Upper lobe of left lung (tissue), 6 donors: ENCODE measurements at places on chromosomes 16 and 17.

DNA sequence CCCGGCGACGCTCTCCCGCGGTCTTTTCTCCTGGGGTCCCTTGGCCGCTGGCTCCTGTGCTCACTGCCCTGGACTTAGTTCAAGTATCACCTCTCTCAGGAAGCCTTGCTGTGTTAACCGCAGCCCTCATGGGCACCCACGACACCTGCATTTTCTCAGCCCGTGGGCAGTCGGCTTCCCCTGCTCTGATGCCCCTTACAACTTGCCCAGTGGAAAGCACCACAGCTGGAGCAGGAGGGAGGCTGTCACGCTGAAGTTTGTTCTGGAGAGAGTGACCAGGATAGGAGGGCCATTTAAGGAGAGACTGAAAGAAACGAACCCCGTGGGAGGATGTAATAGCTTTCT is 395 bp downstream of the STXBP4 start:
- DNase-seq, result peak; percentile 34

- peak; percentile 65 for DNase-seq
Measured at GRCh38 chr16:88703486-88704309, 2.5 kb downstream of the RNF166 start.

GRCh38 chr17:72772331-72772821 is 320.1 kb downstream of the SLC39A11 start:
- no peak for DNase-seq

DNA sequence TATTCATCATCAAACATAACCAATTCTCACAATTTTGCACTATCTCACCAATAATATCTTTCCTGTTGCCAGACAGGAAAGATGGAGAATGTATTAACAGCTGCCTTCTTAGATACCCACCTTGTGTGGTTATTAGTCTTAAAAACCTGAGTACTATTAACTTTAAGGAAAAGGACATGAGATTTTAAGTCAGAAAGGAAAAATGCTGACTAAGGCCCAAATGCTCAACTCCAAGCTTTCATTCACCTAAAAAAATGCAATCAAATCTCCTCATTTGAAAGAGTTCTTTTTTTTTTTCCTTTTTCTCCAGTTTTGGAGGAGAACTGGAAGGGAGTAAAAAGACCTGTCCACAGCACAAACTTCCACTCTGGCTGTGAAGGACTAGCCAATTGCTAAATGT is 61.3 kb upstream of the PHOSPHO1 start:
- DNase-seq, result no peak

DNA sequence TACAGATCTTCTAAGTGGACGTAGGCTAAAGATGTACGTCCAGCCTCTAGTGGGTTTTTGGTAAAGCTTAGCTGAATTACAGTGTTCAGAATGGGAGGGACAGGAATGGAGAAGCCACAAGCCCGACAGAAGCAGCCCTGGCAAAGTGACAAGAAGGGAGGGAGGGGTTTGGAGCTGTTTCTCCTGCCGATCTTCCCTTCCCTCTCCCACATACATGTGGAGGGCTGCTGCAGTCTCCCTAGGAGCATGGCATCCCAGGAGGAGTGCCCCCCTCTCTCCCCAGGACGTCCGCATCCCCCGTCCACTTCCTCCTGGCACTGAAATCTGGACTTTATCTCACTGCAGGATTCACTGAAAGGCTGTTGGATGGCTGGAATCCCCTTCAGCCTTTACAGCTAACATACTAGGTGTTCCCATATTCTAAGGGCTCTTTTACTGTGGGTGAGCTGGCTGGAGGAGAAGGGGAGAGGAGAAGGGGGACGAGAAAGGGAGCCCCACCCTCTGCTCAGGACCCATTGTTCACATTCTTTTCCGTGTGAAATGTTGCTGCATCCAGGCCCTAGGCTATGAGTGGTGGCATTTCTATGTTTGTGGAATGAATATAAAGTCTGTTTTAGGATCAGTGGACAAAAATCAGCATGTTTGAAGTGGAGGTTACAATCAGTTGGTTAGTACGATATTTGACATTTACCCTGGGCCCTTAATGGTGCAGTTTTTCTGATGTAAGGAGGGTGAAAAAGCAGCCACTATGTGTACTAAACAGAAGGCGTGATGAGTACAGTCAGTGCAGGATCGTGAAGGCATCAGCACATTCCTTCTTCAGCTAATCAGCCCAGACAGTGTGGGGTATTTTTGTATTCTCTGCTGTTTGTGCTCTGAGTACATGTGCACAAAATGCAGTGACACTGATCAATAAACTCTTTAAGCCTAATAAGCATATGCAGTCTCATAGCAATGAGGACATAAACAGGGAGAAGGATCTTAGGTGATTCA is 94.6 kb downstream of the SPECC1 start:
- DNase-seq, result no peak

- DNase-seq, result no peak
Measured at GRCh38 chr17:79484600-79485418, 126.0 kb downstream of the RBFOX3 start.

GRCh38 chr17:80443916-80444643 is 29.1 kb downstream of the ENDOV start:
- DNase-seq, result no peak

DNA sequence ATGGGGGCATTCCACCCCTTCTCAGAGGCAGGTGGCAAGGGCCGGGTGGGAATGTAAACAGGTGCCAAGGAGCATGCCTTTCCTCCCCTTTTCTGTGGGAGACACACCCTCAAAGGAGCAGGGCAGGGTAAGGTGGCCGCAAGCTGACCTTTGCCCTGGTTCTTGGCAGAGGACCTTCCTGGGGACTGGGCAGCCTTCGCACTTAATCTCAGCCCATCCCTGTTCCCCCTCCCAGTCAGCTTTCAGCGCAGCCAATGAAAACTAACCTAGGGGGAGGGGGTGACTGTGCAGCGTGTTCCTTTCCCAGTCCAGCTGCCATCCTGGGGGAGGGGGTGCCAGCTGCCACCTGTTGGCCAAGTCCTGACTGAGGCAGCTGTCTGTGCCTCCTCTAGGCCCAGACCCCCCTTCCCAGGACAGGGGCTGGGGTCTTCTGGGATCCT is 2.8 kb downstream of the TRAF4 start:
- DNase-seq, result peak; percentile 90

DNA sequence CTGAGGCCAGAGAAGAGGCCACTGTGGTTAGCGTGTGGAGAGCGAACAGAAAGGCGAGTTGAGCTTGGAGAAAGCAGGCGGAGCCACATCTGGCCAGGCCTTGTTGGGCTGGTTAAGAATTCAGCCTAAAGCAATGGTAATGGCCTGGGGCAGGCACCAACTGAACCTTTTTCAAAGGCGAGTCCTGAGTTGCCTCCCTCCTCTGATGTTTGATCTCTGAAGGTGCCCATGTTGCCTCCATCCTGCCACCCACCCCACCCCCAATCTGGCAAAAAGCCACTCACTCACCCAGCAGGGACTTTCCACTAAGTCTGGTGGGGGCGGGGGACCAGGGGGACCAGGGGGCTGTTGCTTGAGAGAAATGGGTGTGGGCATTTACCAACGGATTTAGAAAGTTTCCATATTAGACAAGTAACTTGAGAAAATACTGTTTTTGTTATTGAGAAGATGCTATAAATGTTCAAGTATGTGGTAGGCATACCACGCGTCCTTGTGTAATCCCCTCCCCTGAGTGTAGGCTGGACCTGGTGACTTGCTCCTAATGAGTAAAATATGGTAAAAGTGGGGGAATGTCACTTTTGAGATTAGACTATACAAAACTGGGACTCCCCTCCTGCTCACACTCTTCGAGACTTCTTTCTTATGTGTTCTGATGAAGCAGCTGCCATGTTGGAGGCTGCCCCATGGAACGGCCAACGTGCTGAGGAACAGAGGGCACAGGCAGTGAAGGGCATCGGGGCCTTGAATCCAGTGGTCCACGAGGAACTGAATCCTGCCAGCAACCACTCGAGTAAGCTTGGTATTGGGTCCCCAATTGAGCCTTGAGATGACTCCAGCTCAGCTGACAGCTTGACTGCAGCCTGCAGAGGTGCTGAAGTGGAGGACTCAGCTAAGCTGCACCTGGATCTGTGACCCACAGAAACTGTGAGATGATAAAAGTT is 29.9 kb upstream of the TNS4 start:
- no peak for DNase-seq

DNA sequence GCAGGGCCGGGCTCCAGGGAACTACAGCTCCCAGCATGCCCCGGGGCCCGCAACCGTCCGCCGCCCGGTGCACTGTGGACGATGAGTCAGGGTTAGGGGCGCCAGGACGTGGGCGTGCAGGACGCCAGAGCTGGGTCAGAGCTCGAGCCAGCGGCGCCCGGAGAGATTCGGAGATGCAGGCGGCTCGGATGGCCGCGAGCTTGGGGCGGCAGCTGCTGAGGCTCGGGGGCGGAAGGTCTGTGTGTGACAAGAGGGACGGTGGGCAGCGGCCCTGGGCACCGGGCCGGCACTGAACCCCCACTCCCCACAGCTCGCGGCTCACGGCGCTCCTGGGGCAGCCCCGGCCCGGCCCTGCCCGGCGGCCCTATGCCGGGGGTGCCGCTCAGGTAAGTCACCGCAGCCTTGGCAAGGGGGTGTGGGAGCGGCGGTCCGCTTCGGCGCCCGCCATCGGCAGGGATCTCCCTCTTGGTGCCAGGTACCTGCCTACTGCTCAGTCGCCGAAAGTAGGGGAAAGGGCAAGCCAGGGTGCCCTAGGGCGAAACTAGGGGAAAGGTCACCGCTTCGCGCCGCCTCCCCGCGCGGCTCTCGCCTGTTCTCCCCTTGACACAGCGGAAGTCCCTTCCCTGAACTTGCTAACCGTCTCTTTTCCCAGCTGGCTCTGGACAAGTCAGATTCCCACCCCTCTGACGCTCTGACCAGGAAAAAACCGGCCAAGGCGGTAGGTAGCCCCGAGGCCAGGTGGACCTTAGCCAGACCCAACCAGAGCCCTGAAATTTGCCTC is at the start of the genes ACADVL and DLG4:
ACADVL (plus strand) TSS at position 127 of the 781 bp plus-strand sequence; CDS start at position 174, 47 bp downstream.
DLG4 (minus strand) TSS at position 25 of the 781 bp plus-strand sequence.
- peak; percentile 96 for DNase-seq

GRCh38 chr17:81574643-81574956 is 22.4 kb upstream of the FAAP100 start:
- no peak for DNase-seq

DNA sequence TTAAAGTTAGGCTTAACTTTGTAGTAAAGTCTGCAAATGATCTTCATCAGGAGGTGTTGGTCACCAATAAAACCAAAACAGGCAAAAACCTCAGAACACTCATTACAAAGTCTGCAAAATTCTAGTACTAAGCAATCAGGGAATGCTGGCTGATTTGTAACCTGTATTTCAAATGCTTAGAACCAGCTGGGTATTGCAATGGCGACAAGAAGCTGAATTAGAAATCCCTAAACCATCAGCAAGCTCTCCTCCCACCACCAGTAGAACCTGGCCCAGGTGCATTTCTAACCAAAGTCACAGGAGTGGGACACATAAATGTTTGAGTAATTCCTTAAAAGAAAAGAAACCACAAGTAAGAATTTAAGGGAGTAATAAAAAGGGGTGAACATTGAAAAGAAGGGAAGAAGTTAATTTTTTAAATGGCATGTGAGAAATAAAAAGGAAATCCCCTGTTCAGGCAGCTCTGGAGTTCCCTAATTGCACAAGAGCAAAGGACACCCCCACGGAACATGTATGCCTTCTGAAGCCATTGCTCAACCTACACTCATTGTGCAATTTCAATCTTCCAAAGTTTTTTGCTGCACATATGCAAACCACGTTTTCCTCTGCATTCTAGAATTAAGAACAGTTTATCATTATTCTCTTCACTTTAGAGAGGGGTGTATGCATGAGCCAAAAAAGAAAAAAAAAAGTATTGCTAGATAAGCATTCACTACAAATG is 102.9 kb downstream of the HIC1 start:
- no peak for DNase-seq

GRCh38 chr17:13096291-13096690 is 78.5 kb upstream of the ELAC2 start:
- DNase-seq, result no peak

GRCh38 chr16:64925166-64925565 is 196.7 kb downstream of the CDH11 start:
- DNase-seq, result no peak

- peak; percentile 57 for DNase-seq
Measured at GRCh38 chr16:67389911-67390815, 3.1 kb downstream of the TPPP3 start.

DNA sequence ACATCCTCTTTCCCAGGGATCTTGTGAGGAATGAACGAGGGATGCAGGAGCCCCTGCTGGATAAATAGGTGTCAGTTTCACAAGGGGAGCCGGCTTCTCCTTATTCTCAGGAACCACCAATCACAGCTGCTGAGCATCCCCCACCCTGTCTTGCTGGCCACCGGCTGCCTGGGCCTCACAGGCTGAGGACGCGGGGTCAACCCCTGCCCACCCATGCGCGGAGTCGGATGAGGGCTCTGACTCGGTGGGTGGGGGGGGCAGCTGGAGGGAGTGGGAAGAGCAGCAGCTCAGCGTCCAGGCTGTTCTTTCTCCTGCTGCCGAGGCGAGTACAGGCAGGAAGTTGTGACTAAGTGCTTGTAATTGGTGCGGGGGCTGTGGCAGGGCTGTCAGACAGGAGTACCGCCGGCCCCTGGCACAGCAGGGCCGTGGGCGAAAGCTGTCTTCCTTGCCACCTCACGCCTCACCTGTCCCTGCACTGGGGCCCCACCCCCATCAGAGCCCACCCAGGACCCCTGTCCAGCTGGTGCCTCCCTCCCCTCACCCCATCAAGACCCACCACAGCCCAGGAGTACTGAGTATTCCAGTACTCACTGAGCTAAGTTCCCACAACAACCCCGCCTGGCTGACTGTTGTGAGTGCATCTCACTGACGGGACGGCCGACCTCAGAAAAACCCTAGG is 11.0 kb upstream of the DPEP1 start:
- DNase-seq, result no peak

- DNase-seq, result no peak
Measured at GRCh38 chr17:76156662-76156991, 15.6 kb upstream of the FOXJ1 start.

- no peak for DNase-seq
Measured at GRCh38 chr17:73648543-73648820, 4.2 kb upstream of the SDK2 start.

- peak; percentile 51 for DNase-seq
Measured at GRCh38 chr17:15742051-15742795, 10.1 kb downstream of the TBC1D26 start.

DNA sequence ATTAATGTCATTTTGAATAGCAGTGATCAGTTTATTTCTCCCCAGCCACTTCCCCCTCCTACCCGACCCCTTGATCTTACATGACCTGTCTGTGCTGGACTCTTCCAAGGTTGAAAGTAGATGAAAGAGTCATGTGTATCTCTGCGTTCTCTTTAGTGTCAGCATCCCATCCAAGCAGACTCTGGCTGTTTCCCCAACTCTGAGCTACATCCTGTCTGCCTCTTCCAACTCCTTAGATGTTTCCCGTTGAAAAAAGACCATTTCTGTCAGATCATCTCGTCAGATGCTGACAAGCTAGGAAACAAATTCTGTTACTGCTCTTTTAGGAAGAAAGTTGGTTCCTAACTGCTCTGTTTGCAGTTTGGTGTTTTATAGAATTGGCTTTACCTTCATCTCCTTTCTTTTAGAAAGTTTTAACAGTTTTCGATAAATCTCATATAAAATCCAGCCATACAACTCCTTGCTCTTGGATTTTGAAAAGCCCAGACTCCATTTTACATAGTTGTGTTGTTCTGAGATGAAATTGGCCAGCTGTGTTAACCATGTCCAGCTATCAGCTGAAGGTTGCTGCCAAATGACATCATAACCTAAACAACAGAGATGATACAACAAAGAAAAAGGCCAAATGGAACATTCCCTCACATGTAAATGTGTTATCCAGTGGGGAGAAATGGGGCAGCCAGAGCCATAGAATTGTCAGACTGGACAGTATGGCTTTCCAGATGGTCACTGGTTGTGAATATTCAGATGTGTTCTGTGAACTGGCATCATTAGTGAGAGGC is 43.5 kb downstream of the CYB561 start:
- no peak for DNase-seq

- no peak for DNase-seq
Measured at GRCh38 chr17:14116263-14117024, 47.1 kb downstream of the COX10 start.

- DNase-seq, result no peak
Measured at GRCh38 chr17:71110326-71110725, 941.0 kb downstream of the KCNJ2 start.
